ENCODE measurements at places on chromosomes 2 and 18. TPM values are rescaled to one million over a fixed set of nuclear protein-coding genes. Genes with fewer than 3 reads are reported as not detected.
A peak's percentile ranks its signal among the peaks of the same experiment; 100 is the strongest.

DNA sequence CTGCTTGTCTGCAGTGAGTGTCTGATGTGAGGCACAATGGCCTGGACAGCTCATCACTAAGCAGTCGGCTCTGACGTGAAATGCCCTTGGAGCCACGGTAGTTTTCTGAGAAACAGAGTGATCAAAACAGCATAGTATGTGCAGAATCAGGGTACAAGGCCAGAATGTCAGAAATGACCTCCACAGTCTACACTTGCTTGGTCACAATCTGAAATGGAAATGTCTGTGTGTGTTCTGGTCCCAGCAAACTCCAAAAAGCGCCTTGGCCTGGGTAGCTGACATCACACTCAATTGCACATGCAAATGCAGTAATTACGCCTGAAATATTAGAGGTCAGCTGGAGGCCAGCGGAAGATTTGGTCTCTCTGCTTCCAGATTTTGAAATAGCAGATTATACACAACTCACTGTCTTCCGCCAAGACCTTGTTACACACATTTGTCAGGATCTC lies 95.4 kb downstream of the CTAGE1 start:
- peaks cover 12% of the 10 kb centered on the region for H3K4me1 ChIP-seq
- H3K27me3 ChIP-seq = no peaks in the 10 kb centered on the region
- peak; percentile 29 for DNase-seq
- H3K27ac ChIP-seq = no peak overlapping the region
- no peaks in the 10 kb centered on the region for H3K36me3 ChIP-seq

DNA sequence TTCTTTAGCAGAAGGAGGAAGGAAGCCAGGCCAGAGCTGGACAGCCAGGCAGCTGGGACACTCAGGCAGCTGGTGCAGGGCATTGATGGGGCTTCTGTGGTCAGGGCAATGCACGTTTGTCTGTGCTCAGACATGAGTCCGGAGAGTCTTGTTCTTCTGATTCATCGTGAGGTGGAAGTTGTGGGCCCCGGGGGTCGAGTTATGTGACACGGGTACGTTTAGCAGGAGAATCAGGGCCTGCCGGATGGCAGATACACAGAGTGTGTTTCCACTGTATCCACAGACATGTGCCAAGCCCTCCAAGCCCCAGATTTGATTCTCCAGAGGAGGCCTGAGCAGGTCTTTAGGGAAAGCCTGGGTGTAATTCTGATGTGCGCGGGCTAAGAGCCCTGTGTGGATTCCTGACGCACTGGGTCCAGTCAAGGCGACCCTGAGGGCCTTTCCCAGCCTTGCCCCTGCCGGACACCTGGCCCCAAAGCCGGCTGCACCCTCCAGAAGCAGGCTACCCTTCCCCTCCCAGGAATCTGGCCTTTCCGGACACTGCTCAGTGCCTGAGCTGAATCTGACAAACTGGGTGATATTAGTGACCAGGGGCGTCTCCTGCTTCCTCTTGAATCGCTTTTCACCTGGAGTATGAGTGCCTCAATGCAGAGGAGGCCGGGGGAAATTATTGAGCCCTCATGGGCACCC lies 10.1 kb downstream of the ARHGEF4 start:
- H3K4me1 ChIP-seq = no peaks in the 10 kb centered on the region
- H3K4me3 ChIP-seq = no peak overlapping the region
- no peaks in the 10 kb centered on the region for H3K36me3 ChIP-seq
- no peak for DNase-seq

RAB27B gene
- total RNA-seq = not detected

HOXD13 gene
- not detected for total RNA-seq

FAM168B gene
- 115 TPM for total RNA-seq

ZSWIM2 gene
- not detected for total RNA-seq
